ENCODE measurements at places on chromosomes 1 and 21.

- DNase-seq, result no peak
Observed at GRCh38 chr1:98315309-98315708, 346.2 kb upstream of the SNX7 start.

DNA sequence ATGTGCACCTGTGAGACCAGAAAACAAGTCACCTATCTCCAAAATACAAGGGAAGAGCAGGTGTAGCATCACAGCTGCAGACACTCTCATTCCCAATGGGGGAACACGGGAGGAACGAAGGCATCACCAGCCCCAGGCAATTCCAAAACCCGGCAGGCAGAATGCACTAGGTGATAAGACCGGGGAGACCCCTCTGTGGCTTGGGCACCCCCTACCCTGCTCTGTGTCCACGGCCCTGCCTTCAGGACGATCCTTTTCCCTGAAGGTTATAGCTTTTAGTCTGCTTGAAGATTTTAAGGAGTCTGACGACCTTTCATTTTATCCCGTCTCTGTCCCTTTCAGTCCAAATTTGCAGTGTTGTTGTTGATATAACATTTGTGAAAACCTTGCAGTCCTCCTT, 19.2 kb downstream of the TRPM2 start:
- no peak for DNase-seq

DNA sequence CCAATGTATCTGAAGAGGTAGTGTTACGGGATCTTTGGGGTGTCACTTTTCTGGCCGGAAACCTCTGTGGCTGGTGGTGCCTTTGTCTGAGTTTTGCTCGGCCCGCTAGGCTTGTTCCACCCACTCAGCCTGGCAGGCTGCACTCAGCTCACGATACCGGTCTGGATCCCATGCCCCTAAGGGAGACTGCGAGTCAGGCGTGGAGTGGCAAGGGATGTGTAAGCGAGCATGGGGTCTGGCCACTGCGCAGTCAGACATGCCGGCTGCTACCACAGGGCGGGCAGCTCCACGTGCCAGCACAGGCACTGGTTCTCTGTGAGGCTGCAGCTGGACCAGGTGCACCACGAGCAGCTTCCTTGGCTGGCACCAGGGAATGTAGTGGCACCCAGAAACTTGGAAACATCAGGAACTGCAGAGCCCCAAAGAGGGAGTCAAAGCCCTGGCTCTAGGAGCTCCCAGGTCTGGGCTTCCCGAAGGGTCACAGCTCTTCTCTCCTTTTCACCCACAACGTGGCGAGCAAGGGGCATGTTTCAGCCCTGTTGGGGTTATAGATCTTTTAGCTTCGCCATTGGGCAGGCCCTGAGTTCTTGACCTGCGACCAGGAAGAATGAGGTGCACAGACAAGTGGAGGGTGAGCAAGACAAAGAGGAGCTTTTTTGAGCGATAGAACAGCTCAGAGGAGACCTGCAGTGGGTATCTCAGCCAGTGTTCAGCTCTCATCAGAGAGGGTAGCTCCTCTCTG, 23.8 kb upstream of the LRRC8C start:
- DNase-seq, result no peak

GRCh38 chr1:196651079-196651478, 764 bp upstream of the CFH start:
- no peak for DNase-seq

- DNase-seq, result no peak
Observed at GRCh38 chr1:189424746-189425331, 1052.8 kb downstream of the BRINP3 start.

DNA sequence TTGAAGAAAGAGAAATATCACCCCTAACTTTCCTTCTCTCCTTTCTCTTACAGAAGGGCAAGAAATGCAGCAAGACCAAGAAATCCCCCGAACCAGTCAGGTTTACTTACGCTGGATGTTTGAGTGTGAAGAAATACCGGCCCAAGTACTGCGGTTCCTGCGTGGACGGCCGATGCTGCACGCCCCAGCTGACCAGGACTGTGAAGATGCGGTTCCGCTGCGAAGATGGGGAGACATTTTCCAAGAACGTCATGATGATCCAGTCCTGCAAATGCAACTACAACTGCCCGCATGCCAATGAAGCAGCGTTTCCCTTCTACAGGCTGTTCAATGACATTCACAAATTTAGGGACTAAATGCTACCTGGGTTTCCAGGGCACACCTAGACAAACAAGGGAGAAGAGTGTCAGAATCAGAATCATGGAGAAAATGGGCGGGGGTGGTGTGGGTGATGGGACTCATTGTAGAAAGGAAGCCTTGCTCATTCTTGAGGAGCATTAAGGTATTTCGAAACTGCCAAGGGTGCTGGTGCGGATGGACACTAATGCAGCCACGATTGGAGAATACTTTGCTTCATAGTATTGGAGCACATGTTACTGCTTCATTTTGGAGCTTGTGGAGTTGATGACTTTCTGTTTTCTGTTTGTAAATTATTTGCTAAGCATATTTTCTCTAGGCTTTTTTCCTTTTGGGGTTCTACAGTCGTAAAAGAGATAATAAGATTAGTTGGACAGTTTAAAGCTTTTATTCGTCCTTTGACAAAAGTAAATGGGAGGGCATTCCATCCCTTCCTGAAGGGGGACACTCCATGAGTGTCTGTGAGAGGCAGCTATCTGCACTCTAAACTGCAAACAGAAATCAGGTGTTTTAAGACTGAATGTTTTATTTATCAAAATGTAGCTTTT, 2.4 kb downstream of the CCN1 start:
- no peak for DNase-seq
